Cardiac muscle cell (in vitro differentiated cells and primary cell): ENCODE measurements at places on chromosomes 11 and 22. TPM values are rescaled to one million over a fixed set of nuclear protein-coding genes. Genes with fewer than 3 reads are reported as not detected.

CLDN5 gene
- 0.13 and 0.50 TPM in 2 replicates for polyA plus RNA-seq

SCARF2 gene
- 38.0 and 67.4 TPM in 2 replicates for polyA plus RNA-seq

CD3D gene
- polyA plus RNA-seq: not detected in 2 replicates

PRDM11 gene
- polyA plus RNA-seq: 11.3 and 11.8 TPM in 2 replicates

TMEM191C gene
- 11.3 and 11.8 TPM in 2 replicates for polyA plus RNA-seq

OR8D4 gene
- not detected in 2 replicates for polyA plus RNA-seq

MALAT1 gene
- 16,838 and 18,899 TPM in 2 replicates for polyA plus RNA-seq

FGF3 gene
- not detected in 2 replicates for polyA plus RNA-seq

CARD18 gene
- polyA plus RNA-seq: 0.50 and 1.1 TPM in 2 replicates

OR6A2 gene
- 0.07 TPM in 1 of 2 replicates, not detected in the other for polyA plus RNA-seq

RASGRP2 gene
- polyA plus RNA-seq: 60.8 and 64.0 TPM in 2 replicates

UCP3 gene
- polyA plus RNA-seq: 0.59 and 0.95 TPM in 2 replicates

GLYATL1 gene
- polyA plus RNA-seq: 2.1 and 2.9 TPM in 2 replicates

MN1 gene
- 7.8 and 15.7 TPM in 2 replicates for polyA plus RNA-seq

MISFA gene
- polyA plus RNA-seq: 4.0 and 6.1 TPM in 2 replicates

ZP1 gene
- polyA plus RNA-seq: 1.9 TPM in 1 of 2 replicates, not detected in the other

POTEH gene
- polyA plus RNA-seq: not detected in 2 replicates

OR8D1 gene
- polyA plus RNA-seq: not detected in 2 replicates

TMEM126B gene
- 69.0 and 98.2 TPM in 2 replicates for polyA plus RNA-seq

PRSS23 gene
- 96.8 and 107 TPM in 2 replicates for polyA plus RNA-seq

NAALAD2 gene
- polyA plus RNA-seq: 8.3 and 14.6 TPM in 2 replicates

POU2F3 gene
- 0.40 TPM in 1 of 2 replicates, not detected in the other for polyA plus RNA-seq

MS4A6A gene
- not detected in 2 replicates for polyA plus RNA-seq

MUC5AC gene
- not detected in 2 replicates for polyA plus RNA-seq

OR8K5 gene
- not detected in 2 replicates for polyA plus RNA-seq

TMEM25 gene
- polyA plus RNA-seq: 34.9 and 41.1 TPM in 2 replicates

GLYAT gene
- not detected in 2 replicates for polyA plus RNA-seq

APOBEC3A gene
- polyA plus RNA-seq: not detected in 2 replicates

A4GALT gene
- polyA plus RNA-seq: 15.1 and 20.2 TPM in 2 replicates

CHST1 gene
- 2.5 and 3.3 TPM in 2 replicates for polyA plus RNA-seq

KMT2A gene
- polyA plus RNA-seq: 28.0 and 31.6 TPM in 2 replicates

C2CD2L gene
- 11.1 and 14.8 TPM in 2 replicates for polyA plus RNA-seq

NRXN2 gene
- 0.65 and 1.3 TPM in 2 replicates for polyA plus RNA-seq

BLID gene
- 1.0 and 1.2 TPM in 2 replicates for polyA plus RNA-seq

YPEL1 gene
- 20.4 and 39.8 TPM in 2 replicates for polyA plus RNA-seq

IFITM5 gene
- polyA plus RNA-seq: 0.41 TPM in 1 of 2 replicates, not detected in the other

PTPRCAP gene
- 2.5 and 3.2 TPM in 2 replicates for polyA plus RNA-seq

BATF2 gene
- polyA plus RNA-seq: not detected in 2 replicates

SUSD2 gene
- polyA plus RNA-seq: 1.8 and 2.2 TPM in 2 replicates

KCTD17 gene
- 49.5 and 54.0 TPM in 2 replicates for polyA plus RNA-seq

TRPC6 gene
- not detected in 2 replicates for polyA plus RNA-seq

MMP3 gene
- polyA plus RNA-seq: not detected in 2 replicates
